NCI-H774 (cell line): ENCODE measurements at places on chromosomes 16 and 17.

DNA sequence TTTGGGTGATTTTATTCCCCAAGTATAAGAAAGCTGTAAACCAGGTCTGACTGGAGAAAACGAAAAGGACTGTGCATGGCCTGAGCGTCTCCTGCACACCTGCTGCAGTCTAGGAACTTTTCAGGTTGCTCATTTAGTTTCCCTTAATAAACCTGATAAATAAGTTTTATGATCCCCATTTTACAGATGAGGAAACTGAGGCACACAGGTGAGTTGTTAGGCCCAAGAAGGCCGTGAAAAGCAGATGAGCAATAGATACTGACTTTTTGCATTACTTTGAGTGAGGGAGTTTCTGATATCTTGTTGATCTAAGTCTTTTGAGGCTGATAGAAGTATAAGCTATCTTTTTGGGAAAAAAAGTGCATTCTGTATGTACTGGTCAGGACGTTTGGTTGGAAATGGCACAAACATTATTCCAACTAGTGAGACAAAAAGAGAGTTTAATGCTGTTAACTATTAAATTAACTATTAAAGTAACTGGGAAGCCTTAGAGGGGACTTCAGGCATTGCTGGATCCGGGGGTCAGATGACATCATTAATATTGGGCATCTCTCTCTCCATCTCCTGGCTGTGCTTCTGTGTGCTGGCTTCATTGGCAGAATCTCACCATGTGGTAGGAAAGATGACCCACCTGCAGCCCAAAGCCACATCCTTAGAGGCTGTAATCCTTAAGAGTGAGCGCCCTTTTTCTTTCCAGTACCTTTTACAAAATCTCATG, 163.4 kb downstream of the CMIP start:
- DNase-seq: no peak

DNA sequence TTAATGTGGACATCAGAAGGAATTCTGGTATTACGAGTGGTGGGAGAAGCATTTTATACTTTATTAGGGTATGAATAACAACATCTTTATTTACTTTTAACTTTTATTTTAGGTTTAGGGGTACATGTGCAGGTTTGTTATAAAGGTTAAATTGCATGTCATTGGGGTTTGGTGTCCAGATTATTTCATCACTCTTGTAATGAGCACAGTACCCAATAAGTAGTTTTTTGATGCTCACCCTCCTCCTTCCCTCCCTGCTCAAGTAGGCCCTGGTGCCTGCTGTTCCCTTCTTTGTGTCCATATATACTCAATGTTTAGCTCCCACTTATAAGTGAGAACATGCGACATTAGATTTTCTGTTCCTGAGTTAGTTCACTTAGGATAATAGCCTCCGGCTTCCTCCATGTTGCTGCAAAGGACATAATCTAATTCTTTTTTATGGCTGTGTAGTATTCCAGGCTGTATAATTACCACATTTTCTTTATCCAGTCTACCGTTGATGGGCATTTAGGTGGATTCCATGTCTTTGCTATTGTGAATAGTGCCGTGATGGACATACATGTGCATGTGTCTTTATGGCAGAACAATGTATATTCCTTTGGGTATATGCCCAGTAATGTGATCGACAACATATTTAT, 456.2 kb downstream of the XYLT1 start:
- DNase-seq: no peak

DNA sequence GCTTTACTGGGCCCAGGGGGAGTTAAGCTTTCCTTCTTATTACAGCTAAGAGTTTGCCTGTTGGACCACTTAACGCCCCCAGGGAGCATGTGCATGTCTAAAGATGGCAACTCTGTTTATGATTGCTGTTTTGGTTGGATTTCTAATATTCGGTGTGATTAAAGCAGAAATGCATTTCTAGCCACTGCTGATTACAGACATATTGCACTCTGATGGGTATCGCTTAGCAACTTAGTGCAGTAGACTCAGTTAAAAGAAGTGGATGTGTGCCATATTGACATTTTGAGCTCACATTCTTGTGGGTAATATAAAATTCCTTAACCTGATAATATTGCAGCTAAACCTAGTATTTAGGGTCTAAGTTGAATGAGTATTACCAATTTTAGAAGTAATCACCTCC, 4.2 kb downstream of the NF1 start:
- no peak for DNase-seq

DNA sequence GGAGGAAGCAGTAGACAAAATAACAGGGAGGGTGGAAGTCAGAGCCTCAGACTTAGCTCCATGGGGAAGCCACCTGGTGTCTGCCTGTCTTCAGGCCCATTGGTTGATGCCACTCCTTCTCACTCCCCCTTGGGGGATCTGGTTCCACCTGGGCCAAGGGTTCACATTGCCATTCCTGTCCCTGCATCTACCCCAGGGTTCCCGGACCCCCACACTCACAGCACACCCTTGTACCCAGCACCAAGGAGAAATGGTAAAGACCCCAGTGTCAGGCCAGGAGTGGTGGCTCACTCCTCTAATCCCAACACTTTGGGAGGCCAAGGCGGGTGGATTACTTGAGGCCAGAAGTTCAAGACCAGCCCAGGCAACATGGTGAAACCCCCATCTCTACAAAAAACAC, 1.0 kb upstream of the CA7 start:
- DNase-seq: no peak

- DNase-seq: no peak
Measured at GRCh38 chr16:56728980-56729734, 772 bp upstream of the NUP93 start.

DNA sequence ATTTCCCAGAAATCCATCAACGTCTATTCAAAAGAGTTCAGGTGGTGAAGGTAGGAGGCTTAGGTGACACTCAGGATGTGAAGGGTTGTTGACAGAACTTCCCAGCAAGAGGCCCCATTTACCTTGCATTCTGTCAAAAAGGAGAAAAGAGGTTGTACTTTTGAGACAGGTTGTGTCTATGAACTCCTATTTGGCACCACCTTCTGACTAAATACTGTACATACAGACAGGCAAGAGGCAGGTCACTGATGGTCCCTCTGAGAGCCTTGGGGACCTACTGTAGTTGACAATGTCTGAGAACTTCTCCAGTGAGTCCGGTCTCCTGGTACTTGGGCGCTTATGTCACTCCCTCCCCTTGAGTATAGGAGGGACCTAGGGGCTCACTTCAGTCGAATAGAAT, 479.3 kb upstream of the ZFHX3 start:
- DNase-seq: no peak

- DNase-seq: no peak
Measured at GRCh38 chr17:42913522-42913921, 12.9 kb downstream of the G6PC1 start.

- no peak for DNase-seq
Measured at GRCh38 chr17:39364236-39365025, 37.0 kb downstream of the FBXL20 start.

- DNase-seq: no peak
Measured at GRCh38 chr17:7466639-7467341, 12.6 kb downstream of the ZBTB4 start.

DNA sequence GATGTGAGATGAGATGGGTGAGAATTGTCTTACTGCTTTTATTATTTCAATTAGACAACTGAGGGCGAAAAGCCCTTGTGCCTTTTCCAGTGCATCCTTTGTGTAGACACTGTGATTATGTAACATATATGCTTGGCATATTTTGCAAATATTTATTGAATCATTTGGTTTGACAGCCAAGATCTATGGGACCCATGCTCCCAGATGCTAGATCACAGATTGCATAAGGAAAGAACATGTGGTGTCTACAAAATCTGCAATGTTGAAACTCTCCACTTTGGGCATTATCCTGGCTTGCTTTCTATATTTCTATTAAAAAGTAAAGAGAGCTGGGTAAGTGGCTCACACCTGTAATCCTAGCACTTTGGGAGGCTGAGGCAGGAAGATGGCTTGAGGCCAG, 4.8 kb upstream of the COG1 start:
- no peak for DNase-seq

- no peak for DNase-seq
Measured at GRCh38 chr17:15096511-15096910, 168.6 kb downstream of the PMP22 start.

DNA sequence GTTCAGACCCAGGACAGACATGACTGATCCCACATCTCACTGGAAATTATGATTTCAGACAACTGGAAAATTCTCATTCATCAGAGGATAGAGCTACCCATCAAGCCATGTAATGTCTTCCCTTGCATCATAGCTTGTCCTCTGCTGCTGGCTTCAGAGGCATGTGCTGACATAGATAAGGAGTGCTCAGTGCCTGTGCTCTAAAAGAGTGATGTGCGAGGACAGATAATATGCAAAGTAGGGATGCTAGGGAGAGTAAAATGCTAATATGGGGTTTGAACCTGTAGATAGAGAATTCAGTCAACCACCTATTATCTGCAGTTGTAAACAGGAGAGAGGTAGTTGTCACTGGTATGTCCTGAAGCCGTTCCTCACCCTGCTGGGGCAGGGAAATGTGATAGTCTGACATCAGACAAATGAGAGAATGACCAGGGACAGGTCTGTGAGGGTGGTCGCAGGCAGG, 349.7 kb upstream of the CCL2 start:
- no peak for DNase-seq

- no peak for DNase-seq
Measured at GRCh38 chr16:31329671-31330552, 25.1 kb upstream of the ITGAX start.

- DNase-seq: no peak
Measured at GRCh38 chr16:54878301-54878700, 52.4 kb upstream of the IRX5 start.

DNA sequence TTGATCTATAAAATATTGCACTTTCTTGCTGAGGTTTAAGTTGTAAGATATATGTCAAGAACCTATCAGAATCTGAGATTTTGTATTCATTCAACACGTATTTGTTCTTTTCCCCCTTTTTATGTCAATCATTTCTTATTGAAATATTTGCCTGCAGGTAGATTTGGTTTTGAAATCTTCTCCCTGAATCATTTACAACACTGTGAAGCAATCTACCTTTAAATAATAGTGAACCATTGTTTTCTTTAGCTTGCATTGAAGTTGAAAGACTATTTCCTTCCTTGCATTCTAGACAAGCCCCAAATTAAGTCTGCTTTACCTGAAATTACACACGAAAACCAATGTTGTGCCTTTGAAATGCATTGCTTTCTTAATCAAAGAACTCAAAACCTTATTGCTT, 460.2 kb downstream of the KIF2B start:
- DNase-seq: no peak

GRCh38 chr16:47358816-47359215, 102.0 kb downstream of the ITFG1 start:
- no peak for DNase-seq

DNA sequence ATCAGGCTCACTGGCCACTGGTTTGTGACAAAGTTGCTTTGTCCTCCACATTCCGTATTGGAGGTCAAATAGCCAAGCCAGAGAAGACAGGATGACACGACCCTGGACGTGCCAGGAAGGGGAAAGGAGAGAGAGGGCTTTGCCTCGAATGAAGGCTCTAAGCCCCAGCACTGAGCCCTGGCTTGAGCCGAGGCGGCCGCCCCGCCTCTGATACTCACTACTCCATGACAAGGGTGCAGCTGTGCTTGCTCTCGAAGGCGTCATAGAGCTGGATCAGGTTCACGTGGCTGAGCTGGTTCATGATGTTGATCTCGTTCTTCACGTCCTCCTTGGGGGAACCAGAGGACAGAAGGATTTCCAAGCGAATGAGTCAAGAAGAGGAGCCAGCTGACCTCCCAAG, 19.3 kb downstream of the MYLK3 start:
- DNase-seq: no peak

DNA sequence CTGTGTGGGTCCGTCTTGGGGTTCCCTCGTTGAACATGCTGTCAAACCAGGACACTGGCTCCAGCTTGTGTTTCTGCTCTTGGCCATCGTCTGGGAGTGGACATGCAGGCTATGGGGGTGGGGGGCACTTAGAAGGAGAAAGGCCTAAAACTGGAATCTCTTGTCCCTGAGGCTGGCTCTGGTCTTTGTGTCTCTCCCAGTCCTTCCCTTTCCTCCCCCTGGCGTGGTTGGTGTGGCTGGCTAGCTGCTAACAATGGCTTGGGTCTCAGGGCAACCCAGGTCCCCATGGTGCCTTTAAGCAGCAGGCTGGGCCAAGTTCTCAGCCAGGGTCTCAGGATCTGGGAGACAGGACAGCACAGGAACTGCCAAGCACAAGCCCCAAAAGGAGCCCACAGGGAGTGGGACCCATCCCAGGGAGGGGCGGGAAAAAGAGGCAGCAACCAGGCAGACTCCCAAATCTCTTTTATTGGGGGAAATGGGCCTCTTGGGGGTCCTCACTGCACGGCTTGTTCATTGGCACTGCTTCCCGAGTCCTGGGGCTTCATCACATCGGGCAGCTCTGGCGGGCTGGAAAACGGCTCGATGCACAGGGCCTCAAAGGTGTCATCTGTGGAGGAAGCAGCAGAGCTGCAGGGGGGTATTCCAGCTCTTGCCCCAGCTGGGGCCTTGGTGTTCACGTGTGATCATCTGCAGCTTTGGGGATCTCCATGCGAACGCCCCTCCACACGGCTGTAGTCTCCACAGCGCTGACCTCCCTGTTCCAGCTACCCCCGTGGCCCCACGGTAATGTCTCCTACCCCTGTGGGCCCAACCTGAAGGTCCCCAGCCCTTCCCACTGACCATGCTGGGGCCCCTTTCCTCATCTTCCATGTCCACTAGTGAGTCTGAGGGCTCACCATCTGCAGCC, 5.3 kb downstream of the ELOB start:
- DNase-seq: no peak

DNA sequence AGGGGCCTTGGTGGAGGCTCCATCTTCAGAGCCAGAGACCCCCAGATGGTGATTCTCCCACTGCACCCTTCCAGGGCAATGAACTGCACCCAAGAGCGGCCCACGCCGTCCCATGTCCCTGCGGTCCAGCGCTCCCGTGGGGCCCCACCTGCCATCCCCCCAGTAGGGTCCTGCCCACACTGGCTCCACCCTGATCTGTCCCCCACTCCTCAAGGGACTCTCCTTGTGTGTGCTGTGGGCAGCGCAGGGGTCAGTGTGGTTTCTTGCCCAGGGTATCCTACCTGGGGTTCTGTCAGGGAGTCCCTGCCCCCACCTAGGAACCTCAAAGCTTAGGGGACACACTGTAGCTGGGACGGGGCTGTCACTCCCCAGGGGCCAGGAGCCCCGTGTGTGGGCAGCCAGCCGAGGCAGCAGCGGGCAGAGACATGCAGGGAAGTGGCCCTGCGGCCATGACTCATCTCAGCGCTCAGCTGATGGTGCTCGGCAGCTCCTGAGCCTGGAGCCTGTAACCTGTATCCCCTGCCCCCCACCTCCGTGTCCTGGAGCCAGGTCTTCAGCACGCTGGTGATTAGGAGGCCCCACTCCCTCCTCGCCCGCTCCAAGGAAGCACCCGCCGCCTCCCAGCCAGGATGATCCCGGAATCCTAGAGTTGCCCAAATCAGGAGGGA, 35.7 kb upstream of the SSTR5 start:
- no peak for DNase-seq
